ENCODE measurements at places on chromosomes 4 and X. TPM values are rescaled to one million over a fixed set of nuclear protein-coding genes. Genes with fewer than 3 reads are reported as not detected.

DNA sequence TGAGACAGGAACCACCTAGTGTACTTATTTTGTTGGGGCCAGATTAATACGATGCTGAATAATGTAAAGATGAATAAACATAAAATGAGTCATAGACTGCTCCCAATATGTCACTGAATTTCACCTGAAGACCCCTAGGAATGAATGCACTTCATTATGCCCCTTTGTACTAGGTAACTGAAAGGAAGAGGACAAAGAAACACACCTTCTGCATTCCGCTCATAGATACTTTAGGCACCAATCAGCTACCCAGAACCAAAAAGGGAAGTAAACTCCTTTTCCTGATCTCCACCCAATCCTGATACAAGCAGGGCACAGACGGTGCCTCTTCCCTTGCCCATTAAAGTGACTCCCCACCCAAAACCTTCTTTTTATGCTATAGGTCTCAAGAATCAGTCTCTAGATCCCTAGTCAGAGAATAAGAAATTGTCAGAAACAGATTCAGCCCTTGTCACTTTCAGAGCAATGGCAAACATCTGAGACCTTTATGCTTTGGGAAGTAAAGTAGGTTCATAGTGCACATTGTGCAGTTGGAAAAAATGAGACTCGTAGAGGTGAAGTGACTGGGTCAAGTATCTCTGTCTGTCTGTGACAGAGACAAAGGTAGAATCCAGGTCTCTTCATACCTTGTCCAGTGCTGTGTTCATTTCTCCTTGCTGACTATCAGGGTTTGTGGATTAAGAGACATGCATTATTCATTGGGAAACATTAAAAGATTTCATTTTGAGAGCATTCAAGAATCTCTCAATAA, 2.3 kb downstream of the GPR174 start:
- no peak for DNase-seq

The IQCM gene
- not detected for polyA plus RNA-seq

DNA sequence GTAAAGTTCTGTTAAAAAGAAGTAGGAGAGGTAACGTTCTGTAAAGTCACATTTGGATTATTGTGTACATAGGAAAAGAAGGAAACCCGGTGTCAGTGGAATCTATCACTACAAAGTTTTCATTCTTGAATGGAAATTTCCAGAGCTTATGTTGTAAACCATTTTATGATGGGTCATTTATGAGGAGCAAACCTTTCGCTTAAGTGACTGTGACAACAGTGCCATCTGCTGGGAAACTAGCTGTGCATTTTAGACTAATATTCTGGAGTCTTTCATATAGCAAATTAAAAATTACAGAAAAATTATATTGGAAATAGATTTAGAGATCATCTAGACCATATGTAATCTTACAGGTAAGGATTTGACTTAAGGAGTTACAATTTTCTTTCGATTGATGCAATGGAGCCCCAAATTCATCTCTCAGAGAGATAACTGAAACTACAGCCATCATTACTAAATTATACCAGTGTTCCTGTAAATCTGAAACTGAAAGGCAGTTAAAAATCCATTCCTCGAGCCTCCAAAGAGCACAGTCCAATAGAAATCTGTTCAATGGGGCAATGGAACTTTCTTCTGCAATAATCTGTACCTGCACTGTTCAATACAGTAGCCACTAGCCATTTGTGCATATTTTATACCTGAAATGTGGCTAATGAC, 26.9 kb downstream of the ASB9 start:
- no peak for DNase-seq

GRCh38 chr4:8859550-8860095, 12.0 kb downstream of the HMX1 start:
- no peak for DNase-seq

The GPR82 gene
- polyA plus RNA-seq, result not detected

GRCh38 chrX:129716507-129716906, 22.3 kb upstream of the XPNPEP2 start:
- DNase-seq, result no peak

GRCh38 chr4:128958194-128958593, 135.1 kb downstream of the SCLT1 start:
- DNase-seq, result no peak
